SW480 (cell line): ENCODE measurements at places on chromosomes 2 and 18.
A peak's percentile ranks its signal among the peaks of the same experiment; 100 is the strongest.

- no peak for DNase-seq
Measured at GRCh38 chr18:78992041-78993011, 12.7 kb downstream of the SALL3 start.

GRCh38 chr2:3396920-3397559 lies 17.5 kb downstream of the TRAPPC12 start:
- DNase-seq, result no peak

- DNase-seq, result no peak
Measured at GRCh38 chr2:164028814-164029534, 293.2 kb upstream of the FIGN start.

- DNase-seq, result no peak
Measured at GRCh38 chr18:24678626-24679025, 218.2 kb downstream of the HRH4 start.

GRCh38 chr2:217749008-217749407 lies 253.8 kb downstream of the TNS1 start:
- no peak for DNase-seq

- DNase-seq, result no peak
Measured at GRCh38 chr2:209619782-209620181, 151.8 kb upstream of the UNC80 start.

GRCh38 chr2:19857806-19858205 lies 44.0 kb downstream of the TTC32 start:
- DNase-seq, result no peak

DNA sequence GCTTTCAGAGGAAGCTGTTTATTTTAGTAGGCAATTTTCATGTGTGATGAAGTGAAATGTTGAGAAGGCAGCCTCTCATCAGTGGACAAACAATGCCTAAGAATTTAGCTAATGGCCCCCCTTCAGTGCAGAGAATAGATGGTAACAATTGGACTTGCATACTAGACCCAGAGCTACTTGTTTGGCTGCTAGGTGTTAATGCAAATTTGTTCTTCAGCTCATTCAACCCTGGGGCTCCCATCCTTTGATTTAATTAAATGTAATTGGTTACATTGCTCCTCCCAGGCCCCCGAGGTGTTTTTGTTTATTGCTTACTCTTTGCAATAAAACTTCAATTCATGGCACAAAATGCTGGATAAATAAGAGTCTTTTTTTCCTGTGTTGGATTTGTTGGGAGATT lies 68.6 kb downstream of the CAMKMT start:
- DNase-seq, result no peak

DNA sequence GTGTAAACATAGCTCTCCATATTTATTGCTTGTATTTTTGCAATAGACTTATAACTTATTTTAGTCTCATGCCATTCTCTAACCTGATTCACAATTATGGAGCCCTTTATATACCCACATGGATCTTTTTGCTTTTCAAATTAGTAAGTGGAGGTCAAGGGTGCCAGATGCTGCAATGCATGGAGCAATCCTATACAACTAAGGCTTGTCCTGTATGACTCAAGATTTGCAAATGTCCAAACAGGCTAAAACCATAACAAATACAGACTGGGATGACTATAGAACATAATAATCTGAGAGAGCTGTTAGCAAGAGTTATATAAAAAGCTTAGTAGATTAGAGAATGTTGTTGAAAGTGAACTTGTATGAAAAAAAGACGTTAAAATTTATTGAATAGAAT lies 690.4 kb upstream of the NRXN1 start:
- DNase-seq, result no peak

DNA sequence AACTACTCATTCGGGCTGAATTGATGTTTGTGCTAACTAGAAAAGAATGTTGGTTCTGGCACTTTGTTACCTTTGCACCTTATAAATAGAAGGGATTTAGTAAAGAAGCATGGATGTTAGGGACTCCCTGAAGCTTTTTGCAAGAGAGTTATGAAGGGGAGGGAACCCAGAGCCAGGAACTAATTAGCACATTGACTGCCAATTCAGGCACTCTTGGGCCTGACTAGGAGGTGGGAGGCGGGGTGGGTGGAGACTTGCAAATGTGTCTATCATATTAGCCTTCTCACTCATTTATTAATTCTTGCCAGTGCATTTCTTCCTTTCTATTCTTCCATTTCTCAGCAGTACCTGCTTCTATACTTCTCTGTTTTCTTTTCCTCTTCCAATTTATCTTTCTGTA lies 1022.4 kb downstream of the TMEM182 start:
- no peak for DNase-seq

- DNase-seq, result no peak
Measured at GRCh38 chr2:62801814-62802523, 96.5 kb downstream of the EHBP1 start.

DNA sequence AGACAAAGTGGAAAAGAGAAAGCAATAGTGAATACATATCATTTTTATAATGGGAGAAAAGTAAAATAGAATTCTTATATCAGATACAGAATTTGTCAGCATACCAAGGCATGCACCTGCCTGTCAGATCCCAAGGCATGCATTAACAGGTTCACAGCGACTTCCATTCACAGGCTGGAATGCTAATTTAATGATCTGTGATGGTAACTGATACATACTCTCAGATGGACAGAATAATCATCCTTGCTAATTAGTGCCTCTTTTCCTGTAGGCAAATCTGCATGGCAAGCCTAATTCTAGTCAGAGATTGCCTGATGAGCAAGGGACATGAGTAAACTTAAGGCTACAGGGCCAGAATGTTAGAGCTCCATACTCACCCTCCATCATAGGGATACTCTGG lies 76.1 kb downstream of the PRKRA start:
- DNase-seq, result no peak

- DNase-seq, result no peak
Measured at GRCh38 chr2:85599468-85600234, 2.8 kb downstream of the TMEM150A start.

DNA sequence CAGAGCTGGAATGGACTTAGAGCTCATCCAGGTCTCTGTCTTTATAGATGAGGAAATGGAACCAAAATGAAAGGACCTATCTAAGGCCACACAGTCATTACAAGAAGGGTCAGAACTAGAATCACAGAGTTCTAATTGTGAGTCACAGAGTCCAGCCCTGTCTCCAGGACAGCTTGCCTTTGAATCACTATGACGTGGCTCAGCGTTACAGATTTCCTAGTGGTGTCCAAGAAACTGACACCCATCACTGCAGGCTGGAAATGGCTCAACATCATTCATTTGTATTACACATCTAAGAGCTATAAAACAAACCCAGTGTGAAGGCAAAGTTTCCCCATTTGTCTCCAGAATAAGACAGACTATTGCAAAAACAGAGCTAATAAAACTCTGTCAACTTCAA lies 164.3 kb upstream of the SIX2 start:
- DNase-seq, result no peak

- no peak for DNase-seq
Measured at GRCh38 chr2:238942080-238942725, 94.3 kb downstream of the TWIST2 start.

GRCh38 chr18:12906773-12907172 lies 22.7 kb upstream of the PTPN2 start:
- DNase-seq, result no peak

- DNase-seq, result no peak
Measured at GRCh38 chr2:24424387-24424786, 64.1 kb upstream of the ITSN2 start.

DNA sequence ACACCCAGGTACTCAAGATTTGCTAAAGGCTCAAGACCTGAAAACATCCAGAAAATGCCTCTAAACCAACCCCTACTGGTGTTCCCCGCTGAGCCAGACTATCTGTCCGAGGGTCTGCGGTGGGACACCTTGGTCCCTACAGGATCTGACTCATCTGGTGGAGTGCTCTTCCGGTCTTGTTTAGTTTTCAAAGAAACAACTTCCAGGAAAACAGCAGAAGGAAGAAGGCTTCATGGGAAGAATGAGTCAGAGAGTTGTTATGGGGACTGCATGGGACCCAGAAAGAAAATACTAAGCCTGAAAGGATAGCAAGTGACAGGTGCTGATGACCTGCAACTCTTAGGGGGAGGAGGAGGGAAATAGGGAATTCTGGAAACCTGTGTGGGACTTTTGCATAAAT lies 41.3 kb downstream of the ZFP36L2 start:
- peak; percentile 78 for DNase-seq

- DNase-seq, result no peak
Measured at GRCh38 chr2:32988525-32988924, 41.8 kb downstream of the LTBP1 start.

DNA sequence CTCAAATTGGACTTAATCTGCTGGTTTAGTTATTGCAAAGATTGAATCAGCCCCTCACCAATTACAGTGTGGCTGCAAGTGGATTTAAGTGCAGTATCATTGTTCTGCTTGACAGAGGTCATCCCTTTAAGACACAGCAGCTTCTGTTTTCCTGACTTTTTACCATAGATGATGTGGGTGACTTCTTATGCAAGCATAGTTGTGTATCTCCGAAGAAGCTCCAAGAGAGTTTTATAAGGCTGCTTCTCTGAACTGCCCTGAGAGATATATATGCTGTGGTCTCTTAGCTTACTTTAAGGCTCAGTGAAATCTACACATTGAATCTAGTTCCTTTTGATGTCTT lies 3.5 kb downstream of the TRIB2 start:
- DNase-seq, result peak; percentile 23

DNA sequence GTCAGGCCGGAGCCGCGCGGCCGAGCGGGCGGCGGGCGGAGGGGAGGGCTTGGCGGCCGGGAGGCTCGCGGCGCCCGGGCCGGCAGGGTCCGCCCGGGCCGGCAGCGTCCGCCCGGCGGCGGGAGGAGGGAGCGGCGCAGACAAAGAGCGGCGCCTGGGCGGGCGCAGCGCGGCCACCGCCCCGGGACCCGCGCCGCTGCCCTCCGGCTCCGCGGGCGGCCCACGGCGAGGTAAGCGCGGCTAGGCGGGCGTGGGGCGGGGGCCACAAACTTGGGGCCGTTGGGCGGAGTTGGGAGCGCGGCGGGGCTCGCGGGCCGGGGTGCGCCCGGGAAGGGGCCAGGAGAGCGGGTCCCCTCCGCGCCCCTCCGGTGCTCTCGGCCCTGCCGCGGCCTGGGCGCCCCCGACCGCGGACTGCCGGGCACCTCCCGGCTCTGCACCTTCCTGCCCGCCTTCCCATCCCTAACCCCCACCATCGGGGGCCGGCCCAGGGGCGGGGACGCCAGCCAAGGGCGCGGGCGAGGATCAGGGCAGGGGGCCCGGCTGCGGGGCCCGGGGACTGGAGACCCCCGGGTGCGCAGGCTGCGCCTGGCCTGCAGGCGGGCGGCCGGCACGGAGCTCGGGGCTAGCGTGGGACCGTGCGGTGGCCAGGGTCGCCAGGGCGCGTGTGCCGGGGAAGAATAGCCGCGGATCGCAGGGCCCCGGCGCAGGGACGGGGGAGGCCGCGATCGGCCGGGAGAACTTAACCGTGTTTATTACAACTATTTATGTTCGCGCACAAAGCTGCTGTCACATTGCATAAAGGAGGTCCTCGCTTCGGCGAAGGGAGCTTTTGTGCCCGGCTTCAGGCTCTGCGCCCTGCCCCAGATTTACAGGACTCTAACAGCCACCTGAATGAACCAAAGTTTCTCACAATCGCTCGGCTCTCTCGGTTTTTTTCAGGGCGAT lies at the start of gene NCK2:
Gene NCK2, plus strand, starts transcription at position 4 of the 945 bp plus-strand sequence. CDS start 110,152 bp downstream, outside the sequence.
- DNase-seq, result peak; percentile 39

GRCh38 chr18:58887613-58887963 lies 22.9 kb downstream of the ZNF532 start:
- peak; percentile 84 for DNase-seq

DNA sequence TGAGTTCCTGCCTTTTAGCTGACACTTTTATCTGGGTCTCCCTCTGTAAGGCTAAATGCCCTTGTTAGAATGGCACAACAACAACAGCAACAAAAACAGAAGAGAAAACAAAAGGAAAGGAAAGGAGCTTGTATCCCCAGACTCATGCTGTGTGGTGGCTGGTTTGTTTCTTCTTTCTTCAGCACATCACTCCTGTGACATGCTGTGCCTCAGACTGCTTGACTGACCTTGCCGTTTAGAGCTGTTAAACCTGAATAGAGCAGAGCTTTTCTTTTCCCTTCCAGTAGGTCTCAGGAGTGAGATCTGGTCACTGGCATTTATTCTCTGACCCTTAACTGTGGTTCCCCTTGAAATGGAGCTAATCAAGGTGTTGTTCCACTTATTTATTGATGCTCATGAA lies 18.9 kb downstream of the GALNT13 start:
- DNase-seq, result no peak

- DNase-seq, result no peak
Measured at GRCh38 chr2:48633143-48633542, 15.5 kb downstream of the GTF2A1L start.

GRCh38 chr2:84238907-84239306 lies 220.2 kb downstream of the SUCLG1 start:
- DNase-seq, result no peak

DNA sequence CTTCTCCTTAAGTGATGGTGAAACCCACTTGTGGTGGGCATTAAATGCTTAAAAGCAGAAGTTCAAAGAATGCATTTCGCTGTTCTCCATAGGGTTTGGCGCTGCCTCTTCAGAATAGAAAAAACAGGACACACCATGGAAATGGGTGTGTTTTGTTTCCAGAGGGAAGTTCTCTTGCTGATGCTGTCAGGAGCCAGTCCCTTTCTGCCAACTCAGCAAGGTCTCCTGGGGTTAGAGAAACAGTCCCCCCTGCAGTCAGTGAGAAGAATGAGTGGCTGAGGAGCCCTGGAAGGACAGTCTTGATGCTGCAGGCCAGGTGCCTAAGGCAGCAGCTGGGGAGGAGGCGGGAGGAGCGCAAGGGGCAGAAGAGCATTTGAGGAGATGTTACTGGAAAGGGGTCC lies 37.8 kb upstream of the ASAP2 start:
- DNase-seq, result no peak

GRCh38 chr2:113212245-113213060 lies 38.7 kb downstream of the PSD4 start:
- no peak for DNase-seq

DNA sequence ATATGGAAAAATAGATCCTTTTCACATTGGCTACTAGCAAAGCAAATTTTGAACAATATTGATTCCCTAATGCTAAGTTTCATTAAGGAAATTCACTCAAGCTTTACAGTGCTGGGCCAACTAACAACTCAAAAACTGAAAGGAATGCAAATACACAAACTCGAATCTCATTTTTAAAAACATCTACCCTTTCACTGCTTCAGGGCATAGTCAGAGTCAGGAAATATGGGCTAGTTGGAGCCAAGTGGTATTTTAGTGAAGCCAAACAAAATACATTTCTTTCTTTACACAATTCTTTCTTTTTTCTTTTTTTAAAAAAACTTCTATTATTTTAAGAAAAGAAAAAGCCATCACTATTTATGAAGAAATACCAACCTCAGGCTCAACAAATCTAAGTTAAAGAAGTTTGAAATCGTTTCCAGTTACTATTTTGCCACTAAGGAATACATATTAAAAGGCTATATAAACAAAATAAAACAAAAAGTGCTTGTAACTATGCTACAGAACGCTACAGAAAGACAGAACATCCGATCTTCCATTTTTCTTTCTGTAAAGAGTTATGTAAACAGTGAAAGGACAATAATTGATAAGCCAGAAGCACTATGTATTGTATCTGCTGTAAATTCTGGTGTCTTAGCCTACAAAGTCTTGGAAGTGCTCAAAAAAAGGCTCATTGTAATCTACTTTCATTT lies 113.6 kb upstream of the STK17B start:
- no peak for DNase-seq
